ENCODE measurements at places on chromosomes 5 and 9.

GRCh38 chr5:102760815-102761214, 5.7 kb downstream of the PAM start:
- no peak for DNase-seq

DNA sequence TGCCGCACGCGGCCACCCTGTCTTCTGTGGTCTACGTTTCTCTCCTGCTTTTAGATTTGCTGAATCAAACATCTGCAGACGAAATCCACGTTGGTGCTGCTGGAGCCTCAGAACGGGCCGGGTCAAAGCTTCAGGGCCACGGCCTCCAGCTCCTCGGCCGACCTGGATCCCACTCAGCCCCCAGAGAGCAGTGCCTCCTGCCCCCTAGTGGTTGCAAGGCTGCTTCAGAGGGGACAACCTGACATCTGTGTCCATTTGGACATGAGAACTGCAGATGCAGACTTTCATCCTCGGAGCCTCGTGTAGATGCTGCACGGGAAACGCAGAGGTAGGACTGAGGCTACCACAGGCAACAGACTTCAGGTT, 23.0 kb upstream of the SLC6A3 start:
- no peak for DNase-seq

DNA sequence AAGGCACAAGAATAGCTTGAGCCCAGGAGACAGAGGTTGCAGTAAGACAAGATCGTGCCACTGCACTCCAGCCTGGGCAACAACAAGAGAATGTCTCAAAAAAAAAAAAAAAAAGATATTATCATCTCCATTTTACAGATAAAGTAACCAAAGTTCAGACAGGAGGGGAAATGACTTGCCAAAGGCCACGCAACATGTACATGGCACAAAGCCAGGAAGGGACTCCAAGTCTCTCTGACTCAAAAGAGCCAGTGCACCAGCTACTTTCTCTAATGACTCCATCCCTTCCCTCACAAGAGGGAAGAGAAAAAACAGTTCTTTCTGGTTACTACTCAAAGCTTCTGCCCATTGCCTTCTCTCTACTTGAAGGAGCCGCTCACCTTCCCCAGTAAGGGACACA, 34.1 kb downstream of the SIL1 start:
- DNase-seq: no peak

GRCh38 chr5:149267241-149267973, 4.3 kb upstream of the AFAP1L1 start:
- DNase-seq: no peak

- DNase-seq: no peak
Observed at GRCh38 chr5:77413049-77413448, 79.1 kb downstream of the WDR41 start.

GRCh38 chr9:133506653-133507038, 18.1 kb downstream of the MYMK start:
- DNase-seq: no peak

DNA sequence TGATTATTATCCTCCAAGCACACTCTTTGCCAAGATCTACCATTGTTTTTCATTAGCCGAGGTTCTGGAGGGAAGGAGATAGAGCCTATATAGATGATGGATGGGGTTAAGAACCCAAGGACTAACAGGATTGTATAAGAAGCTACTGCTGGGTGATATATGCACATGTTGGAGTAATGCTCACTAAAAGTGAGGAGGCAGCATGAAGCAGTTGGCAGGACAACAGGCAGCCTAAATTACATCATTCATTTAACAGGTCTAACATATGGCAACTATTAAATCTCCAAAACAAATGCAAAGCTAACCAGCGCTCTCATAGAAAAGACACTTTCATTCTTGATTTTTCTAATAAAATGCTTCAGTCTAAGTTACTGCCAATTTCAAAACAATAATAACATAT, 293.2 kb downstream of the EPB41L4A start:
- DNase-seq: no peak

GRCh38 chr5:88081877-88082276, 186.8 kb downstream of the TMEM161B start:
- no peak for DNase-seq

DNA sequence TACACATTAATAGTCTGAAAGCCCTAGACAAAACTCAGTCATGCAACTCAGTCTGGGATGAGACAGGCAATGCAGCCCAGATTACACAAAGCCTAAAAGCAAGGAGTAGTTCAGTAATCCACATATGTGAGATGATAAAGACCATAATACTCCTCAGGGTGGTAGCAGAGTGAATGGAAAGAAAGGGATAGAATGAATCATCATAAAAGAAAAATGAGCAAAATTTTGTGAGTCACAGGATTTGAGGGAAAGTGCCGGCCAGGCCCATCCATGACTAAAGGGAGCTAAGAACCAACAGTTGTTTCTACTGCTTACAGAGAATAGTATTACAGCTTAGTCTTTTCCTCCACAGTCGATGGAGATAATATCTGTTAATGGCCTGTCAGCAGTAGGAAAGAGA, 90.0 kb upstream of the POU5F2 start:
- no peak for DNase-seq
